ENCODE measurements at places on chromosomes 12 and 14.
A peak's percentile ranks its signal among the peaks of the same experiment; 100 is the strongest.

GRCh38 chr14:32072676-32073075 is 4.4 kb upstream of the ARHGAP5 start:
- no peak for DNase-seq

DNA sequence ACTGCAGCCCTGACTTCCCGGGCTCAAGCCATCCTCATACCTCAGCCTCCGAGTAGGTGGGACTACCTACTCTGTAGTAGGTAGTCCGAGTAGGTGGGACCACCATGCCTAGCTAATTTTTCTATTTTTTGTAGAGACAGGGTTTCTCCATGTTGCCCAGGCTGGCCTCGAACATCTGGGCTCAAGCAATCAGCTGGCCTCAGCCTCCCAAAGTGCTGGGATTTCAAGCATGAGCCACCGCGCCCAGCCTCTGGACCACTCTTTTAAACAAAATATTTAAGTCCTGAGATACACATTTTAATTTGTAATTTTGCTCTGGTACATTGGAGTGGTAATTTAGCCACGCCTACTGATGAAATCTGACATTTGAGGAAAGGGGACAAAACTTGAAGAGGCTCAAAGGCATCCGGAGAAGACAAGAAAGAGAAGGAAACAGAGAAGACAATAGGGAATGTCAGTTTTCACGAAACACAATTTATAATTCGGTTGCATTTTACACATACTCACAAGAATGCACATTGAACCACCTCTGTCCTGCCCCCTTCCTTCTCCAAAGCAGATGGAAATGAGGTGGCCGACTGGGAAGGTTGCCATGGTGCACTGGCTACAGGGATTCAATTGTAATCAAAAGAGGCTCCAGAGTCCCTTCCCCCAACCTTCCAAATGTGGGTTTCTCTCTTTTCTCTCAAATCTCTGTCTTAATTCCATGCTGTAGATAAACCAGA is 9.7 kb upstream of the TUBA1A start:
- peak; percentile 97 for DNase-seq

DNA sequence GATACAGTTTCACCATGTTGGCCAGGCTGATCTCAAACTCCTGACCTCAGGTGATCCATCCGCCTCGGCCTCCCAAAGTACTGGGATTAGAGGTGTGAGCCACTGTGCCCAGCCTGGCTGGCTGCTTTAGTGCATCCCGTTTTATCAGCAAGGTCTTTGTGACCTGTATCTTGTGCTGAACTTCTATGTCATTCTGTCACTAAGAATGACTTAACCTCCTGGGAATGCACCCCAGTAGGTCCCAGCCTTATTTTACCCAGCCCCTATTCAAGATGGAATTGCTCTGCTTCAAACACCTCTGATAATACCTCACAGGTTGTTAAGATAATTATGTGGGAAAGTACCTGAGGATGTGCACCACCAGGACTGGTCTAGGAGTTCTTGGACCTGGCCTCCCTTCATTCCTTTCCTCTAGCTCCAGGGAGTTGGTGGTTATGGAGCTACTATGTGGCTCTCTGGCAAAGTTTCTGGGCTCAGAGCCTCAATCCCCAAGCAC is 26.1 kb upstream of the JPH4 start:
- DNase-seq: no peak

DNA sequence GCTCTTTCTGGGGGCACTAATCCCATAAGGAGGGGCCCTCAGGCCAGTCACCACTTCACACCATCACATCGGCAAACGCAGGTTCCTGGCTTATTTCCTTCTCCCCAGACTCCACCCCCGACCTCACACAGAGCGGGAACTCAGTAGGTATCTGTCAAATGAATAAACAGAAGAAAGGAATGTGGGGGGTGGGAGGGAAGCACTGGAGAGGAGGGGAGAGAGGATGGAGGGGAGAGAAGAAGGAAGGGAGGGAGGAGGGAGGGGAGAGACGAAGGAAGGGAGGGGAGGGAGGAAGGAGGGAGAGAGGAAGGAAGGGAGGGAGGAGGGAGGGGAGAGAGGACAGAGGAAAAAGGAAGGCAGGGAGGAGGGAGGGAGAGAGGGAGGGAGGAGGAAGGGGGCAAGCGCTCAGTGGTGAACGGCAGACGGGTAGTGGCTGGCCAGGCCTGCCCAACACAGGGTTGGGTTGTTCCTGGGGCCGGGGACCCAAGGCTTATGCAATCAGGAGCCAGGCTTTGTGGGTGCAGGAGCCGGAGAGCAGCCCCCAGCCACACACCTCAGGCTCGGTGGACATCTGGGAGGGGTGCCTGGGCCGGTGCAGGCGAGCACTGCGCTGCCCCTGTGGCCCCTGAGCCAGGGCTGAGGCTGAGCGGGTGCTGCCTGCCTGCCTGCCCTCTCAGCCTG is 52.6 kb upstream of the FBRSL1 start:
- peak; percentile 58 for DNase-seq

DNA sequence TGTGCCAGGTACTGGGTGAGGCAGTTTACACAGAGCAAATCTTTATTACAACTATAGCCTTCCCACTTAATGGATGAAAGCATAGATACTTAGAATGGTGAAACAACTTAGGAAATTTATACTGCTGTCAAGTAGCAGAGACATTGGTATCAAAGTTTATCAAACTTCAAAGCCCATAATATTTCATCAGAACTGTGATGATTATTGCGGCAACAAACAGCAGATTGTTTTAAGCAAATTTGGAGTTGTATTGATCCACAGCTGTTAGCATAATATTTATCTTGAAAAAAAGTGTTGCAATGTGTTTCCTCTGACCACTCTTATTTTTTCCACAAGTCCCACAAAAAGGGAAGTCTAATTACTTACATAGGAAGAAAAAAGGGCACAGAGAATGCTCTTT is 2.0 kb upstream of the SLCO1B3 start:
- DNase-seq: no peak

- DNase-seq: no peak
Observed at GRCh38 chr14:64706119-64706592, 1.9 kb downstream of the PLEKHG3 start.

GRCh38 chr12:3715999-3716398 is 36.9 kb downstream of the CRACR2A start:
- no peak for DNase-seq

GRCh38 chr14:103879570-103880347 is 32.4 kb upstream of the PPP1R13B start:
- DNase-seq: peak; percentile 10

- no peak for DNase-seq
Observed at GRCh38 chr12:2733493-2734355, 61.0 kb upstream of the FKBP4 start.

GRCh38 chr12:38154096-38155019 is 162.2 kb upstream of the ALG10B start:
- DNase-seq: no peak

DNA sequence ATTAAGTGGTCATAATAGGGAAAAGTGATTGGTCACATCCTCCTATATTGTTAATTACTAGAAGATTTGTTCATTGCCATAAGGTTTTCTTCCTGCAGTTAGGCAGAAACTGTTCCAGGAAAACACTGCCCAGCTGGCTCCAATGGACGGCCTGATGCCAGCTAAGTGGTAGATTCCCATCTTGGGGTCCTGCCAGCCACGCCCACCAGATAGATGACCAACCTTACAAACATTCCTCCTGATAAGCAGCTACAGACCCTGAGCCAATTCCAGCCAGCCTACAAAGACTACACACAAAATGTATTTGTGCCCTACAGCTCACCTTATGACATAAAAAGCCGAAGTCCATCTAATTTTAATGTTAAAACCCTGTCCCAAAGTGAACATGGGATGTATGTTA is 685.9 kb upstream of the USP15 start:
- DNase-seq: no peak

GRCh38 chr12:6696690-6697583 is 3.7 kb downstream of the PIANP start:
- no peak for DNase-seq
